Heart left ventricle (tissue), 16 donors: ENCODE measurements at places on chromosomes 2 and 18. TPM values are rescaled to one million over a fixed set of nuclear protein-coding genes. Genes with fewer than 3 reads are reported as not detected.

The BMP10 gene
- total RNA-seq = not detected

- no peak for DNase-seq
- H3K27me3 ChIP-seq = no peaks in the 10 kb centered on the region
- H3K4me3 ChIP-seq = no peak overlapping the region
- H3K4me1 ChIP-seq = no peaks in the 10 kb centered on the region
- H3K27ac ChIP-seq = no peak overlapping the region
These were observed 1176.5 kb upstream of the TMEFF2 start for GRCh38 chr2:193371200-193371599.

GRCh38 chr18:74356959-74357358, 41.3 kb downstream of the C18orf63 start:
- no peaks in the 10 kb centered on the region for H3K4me1 ChIP-seq
- no peaks in the 10 kb centered on the region for H3K27me3 ChIP-seq
- DNase-seq = no peak
- no peak overlapping the region for H3K4me3 ChIP-seq
- H3K36me3 ChIP-seq = no peaks in the 10 kb centered on the region
- H3K27ac ChIP-seq = no peak overlapping the region

DNA sequence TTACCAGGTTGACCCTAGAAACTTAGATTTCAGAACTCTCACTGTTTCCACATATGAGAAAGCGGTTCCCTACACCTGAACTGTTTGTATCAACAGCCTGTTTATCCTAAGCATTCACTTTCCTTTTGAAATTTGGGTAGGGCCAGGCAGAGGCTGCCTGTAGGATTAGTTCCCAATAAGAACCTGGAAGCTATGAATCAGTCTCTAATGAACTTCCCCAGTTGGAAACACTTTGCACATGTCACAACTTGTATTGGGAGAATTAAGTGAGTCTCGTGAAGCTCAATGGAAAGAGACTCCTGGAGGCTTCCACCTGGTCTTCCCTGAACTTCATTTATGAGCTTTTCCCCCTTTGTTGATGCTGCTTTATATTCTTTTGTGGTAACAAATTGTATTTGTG, 486.6 kb upstream of the HS6ST1 start:
- no peak for DNase-seq
- no peaks in the 10 kb centered on the region for H3K27me3 ChIP-seq
- no peaks in the 10 kb centered on the region for H3K36me3 ChIP-seq
- H3K4me1 ChIP-seq = no peaks in the 10 kb centered on the region
- H3K27ac ChIP-seq = no peak overlapping the region

- no peak overlapping the region for H3K4me3 ChIP-seq
- DNase-seq = no peak
- H3K36me3 ChIP-seq = no peaks in the 10 kb centered on the region
- no peak overlapping the region for H3K27ac ChIP-seq
- peaks cover 51% of the 10 kb centered on the region for H3K4me1 ChIP-seq
These were observed 5.4 kb downstream of the B3GNT2 start for GRCh38 chr2:62201307-62201706.

DNA sequence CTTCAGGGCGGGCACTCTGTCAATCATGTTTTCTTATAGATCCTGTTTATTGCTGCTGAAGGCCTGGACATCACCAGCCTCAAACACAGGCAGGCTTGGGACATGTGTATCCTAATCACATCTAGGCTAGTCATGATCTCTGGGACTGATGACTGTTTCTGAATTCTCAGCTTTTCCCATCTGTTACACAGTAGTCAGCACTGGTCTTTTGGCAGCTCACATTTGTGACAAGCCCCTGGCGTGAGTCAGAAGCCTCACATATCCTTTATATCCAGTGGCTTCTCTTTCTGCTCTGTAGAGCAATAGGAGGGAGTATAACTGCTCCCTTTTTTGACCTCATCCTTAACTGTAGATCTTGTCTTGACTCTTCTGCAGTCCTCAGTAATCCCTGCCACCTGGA, 4.5 kb downstream of the SEMA4F start:
- H3K4me1 ChIP-seq = peaks cover 9% of the 10 kb centered on the region
- no peaks in the 10 kb centered on the region for H3K27me3 ChIP-seq
- no peak overlapping the region for H3K4me3 ChIP-seq
- no peak overlapping the region for H3K27ac ChIP-seq
- no peak for DNase-seq
- H3K36me3 ChIP-seq = peaks cover 18% of the 10 kb centered on the region

GRCh38 chr2:143397884-143398614, 268.8 kb downstream of the ARHGAP15 start:
- no peak for DNase-seq
- H3K4me1 ChIP-seq = no peaks in the 10 kb centered on the region
- no peaks in the 10 kb centered on the region for H3K36me3 ChIP-seq
- no peak overlapping the region for H3K4me3 ChIP-seq

DNA sequence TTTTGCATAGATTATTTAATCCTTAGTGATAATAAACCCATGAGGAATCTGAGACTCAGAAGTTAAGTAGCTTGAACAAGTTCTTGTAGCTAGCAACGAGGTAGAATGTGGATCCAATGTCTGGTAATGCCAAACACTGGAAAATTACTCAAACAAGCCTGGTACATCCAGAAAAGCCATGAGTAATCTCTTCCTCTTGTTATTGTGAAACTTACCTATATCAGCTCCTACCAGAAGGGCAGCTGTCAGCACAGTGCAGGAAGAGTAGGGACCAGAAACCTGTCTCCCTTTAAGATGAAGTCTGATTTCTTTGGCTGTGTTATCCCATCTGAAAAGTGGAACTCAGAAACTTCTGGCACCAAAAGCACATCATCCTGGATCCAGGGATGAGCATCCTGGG, 7.7 kb upstream of the SERPINB8 start:
- no peak for DNase-seq
- H3K4me3 ChIP-seq = no peak overlapping the region
- H3K36me3 ChIP-seq = no peaks in the 10 kb centered on the region
- H3K4me1 ChIP-seq = no peaks in the 10 kb centered on the region
- H3K27me3 ChIP-seq = peaks cover 12% of the 10 kb centered on the region

- peaks cover 6% of the 10 kb centered on the region for H3K4me1 ChIP-seq
- no peak overlapping the region for H3K27ac ChIP-seq
- no peak overlapping the region for H3K4me3 ChIP-seq
- no peak for DNase-seq
- H3K27me3 ChIP-seq = no peaks in the 10 kb centered on the region
- peaks cover 8% of the 10 kb centered on the region for H3K36me3 ChIP-seq
These were observed 85.1 kb downstream of the ANTXR1 start for GRCh38 chr2:69097891-69098655.
